ENCODE measurements at places on chromosomes 11 and 22. TPM values are rescaled to one million over a fixed set of nuclear protein-coding genes. Genes with fewer than 3 reads are reported as not detected.

The TRAPPC4 gene
- total RNA-seq: 76.1 TPM

The PNPLA3 gene
- total RNA-seq: 23.8 TPM

The MDK gene
- 23.2 TPM for total RNA-seq

The DNAJB7 gene
- not detected for total RNA-seq

The STK33 gene
- 5.3 TPM for total RNA-seq

The MIAT gene
- 490 TPM for total RNA-seq

The MEI1 gene
- total RNA-seq: not detected

The HSD17B12 gene
- total RNA-seq: 88.0 TPM

The CDK2AP2 gene
- total RNA-seq: 6.6 TPM

The XKR3 gene
- not detected for total RNA-seq

The CDC42EP1 gene
- 2.5 TPM for total RNA-seq

The MYEOV gene
- not detected for total RNA-seq

The CARD10 gene
- total RNA-seq: 2.2 TPM

The OR8K1 gene
- total RNA-seq: not detected

The FBXO3 gene
- total RNA-seq: 78.6 TPM

The MRGPRX3 gene
- not detected for total RNA-seq

The TBCEL gene
- total RNA-seq: 55.1 TPM

The PDGFB gene
- 1.6 TPM for total RNA-seq

The KRTAP5-8 gene
- not detected for total RNA-seq

The MS4A15 gene
- total RNA-seq: not detected

The SUSD2 gene
- total RNA-seq: 0.31 TPM

The HDHD5 gene
- total RNA-seq: 31.6 TPM

The HORMAD2 gene
- not detected for total RNA-seq

The OPCML gene
- 76.7 TPM for total RNA-seq

The KCTD17 gene
- 28.8 TPM for total RNA-seq

Measured in parietal lobe (tissue), 2 donors.